Panc1 (cell line): ENCODE measurements at places on chromosomes 3 and 15. TPM values are rescaled to one million over a fixed set of nuclear protein-coding genes. Genes with fewer than 3 reads are reported as not detected.

The CSPG4 gene
- total RNA-seq, result 17.5 TPM

DNA sequence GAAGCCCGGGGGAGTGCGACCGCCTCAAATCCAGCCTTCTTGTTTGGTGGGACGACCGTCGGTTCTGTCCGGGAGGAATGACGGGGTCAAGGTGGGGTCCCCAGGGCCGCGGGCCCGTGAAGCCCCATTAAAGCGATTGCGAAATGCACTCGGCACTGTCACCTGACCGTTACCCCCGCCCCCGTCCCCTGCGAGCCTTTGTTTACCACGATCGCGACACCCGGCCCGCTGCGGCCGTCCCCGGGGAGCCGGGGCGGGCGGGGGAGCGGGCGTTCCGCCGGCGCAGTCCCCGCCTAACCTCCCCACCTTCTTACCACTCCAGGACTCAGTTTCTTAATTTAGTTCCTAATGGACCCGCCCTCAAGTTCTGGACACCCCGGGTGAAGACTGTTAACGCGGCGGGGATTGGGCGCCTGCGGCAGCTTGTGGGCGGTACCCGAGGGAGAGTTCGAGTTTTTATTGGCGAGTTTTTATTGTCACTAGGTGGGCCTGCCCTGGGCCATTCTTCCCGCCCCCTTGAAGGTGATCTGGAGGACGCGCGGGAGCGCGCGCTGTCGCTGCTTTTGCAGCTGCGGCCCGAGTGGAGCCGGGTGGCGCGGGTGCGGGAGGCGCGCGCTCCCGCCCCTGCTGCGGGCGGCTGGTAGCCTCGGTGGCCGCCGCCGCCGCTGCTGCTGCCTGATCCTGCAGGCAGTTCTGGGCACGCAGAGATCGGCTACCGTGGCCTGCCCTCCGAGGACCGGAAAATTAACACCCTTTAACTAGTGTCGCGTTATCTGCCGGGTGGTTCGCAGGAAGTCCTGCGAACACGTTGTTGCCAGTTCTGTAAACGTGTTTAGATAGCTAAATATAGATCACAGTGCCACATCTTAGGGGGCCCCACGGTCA is 1.0 kb downstream of the KLHL24 start:
- DNase-seq, result peak; percentile 90

The ALS2CL gene
- total RNA-seq, result 2.7 TPM

DNA sequence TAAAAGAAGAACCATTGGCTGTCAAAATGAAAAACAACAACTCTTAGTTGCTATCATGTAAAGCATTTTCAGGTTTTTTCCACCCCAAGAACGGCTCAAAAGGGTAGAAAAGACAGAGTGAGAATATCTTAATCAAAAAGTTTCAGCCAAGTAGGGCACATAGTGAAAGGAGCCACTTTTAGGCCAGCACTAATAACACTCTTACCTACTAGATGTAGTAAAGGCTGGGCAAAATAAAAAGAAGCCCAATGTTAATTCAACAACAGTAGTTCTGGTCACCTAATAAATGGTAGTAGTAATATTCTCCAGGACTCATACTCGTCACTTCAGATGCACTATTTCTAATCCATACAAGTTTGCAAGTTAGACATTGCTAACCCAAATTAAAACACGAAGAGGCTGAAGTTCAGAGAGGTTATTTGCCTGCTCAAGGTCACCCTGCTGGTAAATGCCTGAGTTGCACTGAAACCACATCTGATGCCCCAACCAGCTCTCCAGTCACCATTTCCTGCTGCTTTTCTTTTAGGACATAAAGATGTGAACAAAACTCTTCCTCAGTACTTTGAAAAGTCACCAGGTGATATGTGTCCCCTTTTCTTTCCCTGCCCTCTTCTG is 7.5 kb downstream of the GOLIM4 start:
- DNase-seq, result no peak

The GP9 gene
- total RNA-seq, result not detected

The RPL39L gene
- total RNA-seq, result 37.7 TPM

- DNase-seq, result no peak
These were observed 8.6 kb upstream of the ITGB5 start for GRCh38 chr3:124895756-124896155.

- no peak for DNase-seq
These were observed 4.5 kb downstream of the SLC49A4 start for GRCh38 chr3:122799322-122799721.

DNA sequence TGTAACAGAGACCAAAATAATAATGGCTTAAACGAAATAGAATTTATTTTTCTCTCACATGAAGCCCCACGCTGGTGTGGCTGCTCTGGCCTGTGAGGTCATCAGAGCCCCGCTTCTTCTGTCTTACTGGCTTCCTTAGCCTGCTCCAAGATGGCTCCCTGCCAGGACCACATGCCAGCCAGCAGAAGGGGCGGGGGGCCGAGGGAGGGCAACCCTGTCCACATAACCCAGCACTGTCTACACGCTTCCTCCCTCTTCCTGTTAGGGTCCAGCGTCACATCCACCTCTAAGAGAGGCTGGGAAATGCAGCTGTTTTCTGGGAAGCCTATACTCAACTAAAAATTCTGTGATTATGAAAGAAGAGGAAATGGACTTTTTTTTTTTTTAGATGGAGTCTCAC is 107.9 kb upstream of the DLG1 start:
- DNase-seq, result no peak

The TEX264 gene
- total RNA-seq, result 45.8 TPM

DNA sequence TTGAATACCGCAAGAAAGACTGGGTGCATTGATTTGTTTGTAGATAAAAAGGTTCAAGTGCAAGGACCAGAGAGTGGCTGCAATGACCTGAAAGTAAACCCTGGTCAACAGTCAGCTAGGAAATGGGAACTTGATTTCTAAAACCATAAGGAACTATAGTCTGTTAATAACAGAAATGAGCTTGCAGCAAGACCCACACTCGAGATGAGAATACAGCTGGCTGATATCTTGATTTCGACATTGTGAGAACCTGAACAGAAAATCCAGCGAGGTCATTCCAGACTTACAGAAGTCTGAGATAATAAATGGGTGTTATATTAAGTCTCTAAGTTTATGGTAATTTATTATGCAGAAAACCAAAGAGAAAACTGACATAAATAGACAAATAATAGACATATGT is 177.3 kb downstream of the NFKBIZ start:
- DNase-seq, result no peak

DNA sequence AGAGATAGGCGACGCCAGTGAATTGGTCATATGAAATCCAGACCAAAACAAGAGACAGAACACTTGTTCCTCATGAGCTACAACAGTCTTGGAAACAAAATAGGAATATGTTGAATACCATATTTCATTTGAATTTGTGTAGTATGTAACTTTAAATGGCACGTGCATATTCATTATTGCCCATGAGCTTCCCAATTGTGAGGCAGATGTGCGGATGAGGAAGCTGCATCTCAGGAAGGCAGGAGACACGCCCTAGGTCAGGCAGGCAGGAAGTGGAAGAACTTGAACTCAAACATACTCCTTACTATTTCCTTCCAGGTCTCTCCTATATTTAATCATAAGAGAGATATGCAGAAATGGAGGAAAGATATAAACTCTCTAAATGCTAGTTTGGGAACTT is 106.8 kb upstream of the SLC2A2 start:
- no peak for DNase-seq

The KIF23 gene
- total RNA-seq, result 82.5 TPM

DNA sequence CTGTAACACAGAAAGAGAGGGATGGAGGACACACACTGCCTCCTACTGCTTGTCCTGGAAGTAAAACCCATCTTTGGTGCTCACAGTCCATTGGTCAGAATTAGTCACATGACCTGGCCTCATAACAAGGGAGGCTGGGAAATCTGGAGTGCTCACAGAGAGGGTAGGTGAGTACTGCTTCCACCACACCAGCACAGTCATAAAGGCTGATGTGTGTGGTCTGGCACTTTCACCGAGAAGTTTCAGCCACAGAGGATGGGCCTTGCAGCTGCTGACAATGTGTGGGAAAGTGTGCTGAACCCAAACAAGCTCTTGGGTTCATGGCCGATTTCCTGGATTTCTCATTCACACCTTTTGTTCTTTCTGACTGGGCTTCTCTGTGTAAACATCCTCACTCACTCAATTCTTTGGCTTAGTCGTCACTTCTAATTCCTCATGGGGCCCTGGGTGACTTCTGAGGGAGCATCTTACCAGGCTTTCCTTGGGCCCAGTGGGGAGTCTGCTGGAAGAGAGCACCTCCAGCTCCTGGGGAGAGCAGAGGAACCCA is 100.7 kb downstream of the ASB7 start:
- no peak for DNase-seq

- no peak for DNase-seq
These were observed 4.9 kb upstream of the P3H2 start for GRCh38 chr3:190125436-190126068.

- no peak for DNase-seq
These were observed 12.4 kb downstream of the SPATA16 start for GRCh38 chr3:173128633-173129032.

The GOLGA8N gene
- 4.1 TPM for total RNA-seq

DNA sequence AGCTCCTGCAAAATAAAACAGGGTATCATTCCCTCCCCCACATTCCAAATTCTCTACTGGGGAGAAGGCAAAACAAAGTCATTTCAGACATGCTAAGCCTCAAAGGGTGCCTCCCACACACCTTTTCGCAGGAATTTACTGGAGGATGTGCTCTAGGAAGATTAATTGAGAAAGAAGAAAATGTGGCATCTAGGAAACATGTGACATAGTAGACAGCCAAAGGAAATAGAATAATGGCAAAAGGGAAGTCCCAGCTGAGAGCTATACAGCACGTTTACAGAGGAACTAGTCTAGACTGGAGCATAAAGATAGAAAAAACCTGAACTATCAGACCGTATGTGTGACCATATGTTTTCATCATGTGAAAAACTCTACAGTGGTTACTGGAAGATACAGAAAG is 58.8 kb upstream of the MELTF start:
- DNase-seq, result no peak

- DNase-seq, result no peak
These were observed 14.9 kb downstream of the IGSF10 start for GRCh38 chr3:151446002-151446340.

- DNase-seq, result no peak
These were observed 42.3 kb upstream of the GALNT15 start for GRCh38 chr3:16132190-16132589.

The CA12 gene
- 0.74 TPM for total RNA-seq

The CHRD gene
- 1.4 TPM for total RNA-seq

DNA sequence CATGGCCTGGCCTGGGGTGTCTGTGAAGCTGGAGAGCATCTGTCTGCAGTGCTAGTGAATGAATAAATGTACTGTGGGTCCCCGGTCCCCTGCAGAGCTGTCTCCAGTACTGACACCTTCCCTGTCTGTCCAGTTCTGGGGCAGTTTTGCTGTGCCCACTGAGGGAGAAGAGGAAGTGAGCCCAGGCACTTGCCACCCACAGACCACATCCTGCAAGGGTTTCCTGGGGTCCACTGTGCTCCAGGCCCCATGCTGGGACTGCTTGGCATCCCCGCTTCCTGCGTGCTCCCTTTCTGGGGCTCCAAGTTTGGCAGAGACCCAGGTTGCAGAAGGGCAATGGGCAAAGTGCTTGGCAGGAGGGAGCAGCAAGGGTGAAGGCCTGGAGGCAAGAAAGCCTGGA is 4.9 kb upstream of the SLC6A6 start:
- no peak for DNase-seq

DNA sequence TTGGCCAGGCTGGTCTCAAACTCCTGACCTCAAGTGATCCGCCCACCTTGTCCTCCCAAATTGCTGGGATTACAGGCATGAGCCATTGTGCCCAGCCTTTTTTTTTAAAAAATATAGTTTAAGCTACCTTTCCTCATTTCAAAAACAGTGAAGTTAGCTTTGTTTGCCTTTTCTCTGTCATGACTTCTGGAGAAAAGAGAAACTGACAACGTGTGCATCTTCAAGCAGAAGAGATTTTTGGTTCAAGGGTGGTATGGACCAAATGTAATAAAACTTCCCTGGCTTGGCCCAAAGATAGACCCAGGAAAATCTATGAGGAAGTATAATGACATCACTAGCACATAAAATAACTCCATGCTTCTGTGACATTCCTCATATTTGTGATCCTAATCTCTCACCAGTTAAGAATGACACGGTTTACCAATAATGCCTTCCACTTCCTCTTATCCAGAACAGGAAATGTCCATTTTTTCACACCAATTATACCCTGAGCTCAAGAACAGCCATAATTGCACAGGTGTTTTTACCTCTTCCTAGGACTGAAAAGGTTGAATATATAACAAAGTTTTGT is 781.2 kb upstream of the NR2F2 start:
- no peak for DNase-seq

DNA sequence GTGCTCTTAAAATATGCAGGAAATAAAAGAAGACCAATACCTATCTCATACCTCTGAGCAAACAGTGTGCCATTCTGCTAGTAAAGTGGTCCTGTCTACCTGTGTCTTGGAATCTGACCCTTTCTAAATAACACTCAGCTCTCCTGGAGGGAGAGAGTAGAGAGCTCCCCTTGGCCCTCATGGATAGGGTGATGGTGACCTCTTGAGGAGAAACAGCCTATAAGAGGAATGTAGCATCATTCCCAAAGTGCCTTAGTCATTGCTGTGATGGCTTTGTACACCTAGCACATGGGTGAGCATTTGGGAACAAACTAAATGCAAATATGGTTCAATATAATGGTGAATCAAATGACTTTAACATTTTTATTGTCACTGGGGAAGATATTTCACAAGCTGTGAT is 10.0 kb downstream of the SNTN start:
- DNase-seq, result no peak

The NR1I2 gene
- not detected for total RNA-seq

The SERPINI2 gene
- total RNA-seq, result not detected

- no peak for DNase-seq
These were observed 244.1 kb upstream of the STT3B start for GRCh38 chr3:31288641-31289100.

DNA sequence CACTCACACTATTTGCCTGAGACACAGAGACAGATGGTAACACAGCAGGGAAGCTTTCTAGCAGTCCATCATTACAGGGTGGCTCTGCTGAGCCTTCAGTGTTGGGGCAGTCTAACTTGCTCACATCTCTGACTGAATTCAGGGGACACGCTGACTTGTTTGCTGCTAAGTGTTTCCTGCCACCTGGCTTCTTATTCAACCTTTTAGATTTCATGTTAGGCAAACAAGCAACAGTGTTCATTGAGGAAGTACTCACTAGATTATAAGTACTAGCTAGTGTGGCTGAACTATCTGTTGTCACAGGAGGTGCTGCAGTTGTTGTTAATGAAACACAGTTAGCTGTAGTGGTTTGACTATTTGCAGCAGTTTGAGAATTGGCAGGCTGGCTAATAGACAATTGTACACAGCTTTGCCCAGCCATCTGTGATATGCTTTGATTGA is 37.3 kb downstream of the USF3 start:
- no peak for DNase-seq

DNA sequence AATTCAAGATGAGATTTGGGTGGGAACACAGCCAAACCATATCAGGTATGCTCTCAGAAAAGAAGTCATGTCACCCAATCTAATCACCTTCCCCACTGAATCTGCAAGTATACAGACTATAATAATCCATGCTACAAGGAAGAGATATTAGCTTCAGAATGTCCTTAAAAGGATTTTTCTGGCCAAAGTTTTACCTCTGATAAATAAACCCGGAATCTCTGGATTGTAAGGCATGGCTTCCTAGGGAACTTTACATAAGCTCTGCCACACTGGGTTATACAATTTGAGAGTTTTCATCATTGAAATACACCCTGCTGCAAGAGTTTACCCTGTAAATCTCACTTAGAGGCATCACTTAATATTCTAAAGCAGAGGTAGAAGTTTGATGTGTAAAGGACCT is 330.5 kb upstream of the KCNMB2 start:
- DNase-seq, result no peak
